ENCODE measurements at places on chromosomes 7 and 10. TPM values are rescaled to one million over a fixed set of nuclear protein-coding genes. Genes with fewer than 3 reads are reported as not detected.

Gene NME8
- not detected for total RNA-seq

Gene ZMYND11
- total RNA-seq: 96.2 TPM

Gene OR2A1
- 0.15 TPM for total RNA-seq

Gene PNLIPRP1
- total RNA-seq: not detected

Gene VAX1
- not detected for total RNA-seq

Gene PON1
- 0.66 TPM for total RNA-seq

Gene SRRM3
- 3.4 TPM for total RNA-seq

Gene STRIP2
- total RNA-seq: 1.8 TPM

Gene HACD1
- 13.1 TPM for total RNA-seq

Gene HELLS
- 9.8 TPM for total RNA-seq

Gene CYP2C8
- total RNA-seq: 1.3 TPM

Gene CFAP69
- total RNA-seq: 45.2 TPM

Gene GATA3
- total RNA-seq: 0.48 TPM

Gene FBH1
- 115 TPM for total RNA-seq

Gene CYP26C1
- not detected for total RNA-seq

Gene SPDYE6
- total RNA-seq: 0.33 TPM

Gene SLC18A3
- total RNA-seq: not detected

Gene ABCC2
- total RNA-seq: 2.1 TPM

Gene METTL27
- total RNA-seq: 10.6 TPM

Gene LIPF
- total RNA-seq: not detected

Gene PITRM1
- total RNA-seq: 75.8 TPM

Gene GRK5
- total RNA-seq: 20.6 TPM

Gene TFPI2
- 46.7 TPM for total RNA-seq

Gene NUTM2E
- not detected for total RNA-seq

Gene PON3
- 26.9 TPM for total RNA-seq

Gene CPED1
- total RNA-seq: 14.3 TPM

Gene RNF32
- total RNA-seq: 0.98 TPM

Gene TACC2
- total RNA-seq: 28.5 TPM

Gene FOXI2
- not detected for total RNA-seq

Gene TMEM236
- total RNA-seq: 0.66 TPM

Gene PKD2L1
- total RNA-seq: not detected

Gene IGF2BP3
- total RNA-seq: 0.59 TPM

Gene ZNF853
- total RNA-seq: 5.8 TPM

Gene UCMA
- not detected for total RNA-seq

Gene CUZD1
- total RNA-seq: 1.8 TPM

Gene ABCF2
- 35.6 TPM for total RNA-seq

Gene CALCR
- 0.80 TPM for total RNA-seq

Gene SNCG
- total RNA-seq: 53.7 TPM

Gene ALOX5
- 67.5 TPM for total RNA-seq

Gene KCNH2
- total RNA-seq: 0.29 TPM

Gene SPDYE9
- not detected for total RNA-seq

Gene IDI1
- 26.2 TPM for total RNA-seq

Gene TMEM270
- total RNA-seq: not detected

Gene GSTO2
- 22.5 TPM for total RNA-seq

Gene CLCN1
- total RNA-seq: 0.29 TPM

Gene TFAM
- total RNA-seq: 15.8 TPM

Gene ZNF862
- 27.2 TPM for total RNA-seq

Gene EN2
- 0.32 TPM for total RNA-seq

Gene GFRA1
- 88.2 TPM for total RNA-seq

Gene CADPS2
- 67.5 TPM for total RNA-seq

Gene RNF148
- total RNA-seq: 11.8 TPM

Gene GIMAP4
- total RNA-seq: 29.2 TPM

Gene RPEL1
- total RNA-seq: 0.33 TPM

Gene GPR22
- not detected for total RNA-seq

Gene DPP6
- 0.59 TPM for total RNA-seq
